Right atrium auricular region (tissue), 2 donors: ENCODE measurements at places on chromosomes 4 and X. TPM values are rescaled to one million over a fixed set of nuclear protein-coding genes. Genes with fewer than 3 reads are reported as not detected.

The FANCB gene
- total RNA-seq, result 0.47 TPM

DNA sequence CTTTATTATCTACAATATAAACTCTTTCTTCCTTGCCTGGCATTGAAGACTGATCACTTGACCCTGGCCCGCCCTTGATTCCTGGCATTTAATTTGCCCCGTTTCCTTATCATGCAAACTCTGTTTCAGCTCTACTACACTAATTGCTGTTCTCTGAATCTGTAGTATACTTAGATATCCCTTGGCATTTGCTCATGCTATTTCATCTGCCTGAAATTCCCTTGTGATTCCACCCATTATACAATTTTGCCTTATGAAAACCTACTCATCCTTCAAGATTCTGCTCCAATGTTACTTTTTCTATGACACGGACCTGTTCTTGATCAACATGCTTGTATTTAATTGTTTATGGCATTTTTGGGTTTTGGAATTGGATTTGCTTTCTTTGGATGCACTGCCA is 459.9 kb upstream of the AMOT start:
- DNase-seq, result no peak

DNA sequence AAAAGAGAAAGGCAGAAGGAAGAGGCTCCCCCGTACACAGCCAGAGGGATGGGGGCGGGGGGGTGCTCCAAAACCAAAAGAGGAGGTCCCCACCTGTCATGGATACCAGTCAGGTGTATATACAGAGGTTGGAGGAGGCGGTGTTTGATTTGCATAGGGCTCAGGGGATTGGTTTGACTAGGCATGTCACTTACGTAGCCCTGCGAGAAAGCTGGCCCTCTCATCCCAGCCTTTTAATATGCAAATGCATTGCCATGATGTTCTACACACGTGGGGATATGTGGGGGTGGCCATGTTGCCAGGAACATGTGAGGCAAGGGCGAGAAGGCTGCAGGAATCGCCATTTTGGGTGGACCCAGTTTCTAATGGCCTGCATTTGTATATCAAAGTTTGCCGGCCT is 38.6 kb downstream of the TMEM150C start:
- no peak for DNase-seq

DNA sequence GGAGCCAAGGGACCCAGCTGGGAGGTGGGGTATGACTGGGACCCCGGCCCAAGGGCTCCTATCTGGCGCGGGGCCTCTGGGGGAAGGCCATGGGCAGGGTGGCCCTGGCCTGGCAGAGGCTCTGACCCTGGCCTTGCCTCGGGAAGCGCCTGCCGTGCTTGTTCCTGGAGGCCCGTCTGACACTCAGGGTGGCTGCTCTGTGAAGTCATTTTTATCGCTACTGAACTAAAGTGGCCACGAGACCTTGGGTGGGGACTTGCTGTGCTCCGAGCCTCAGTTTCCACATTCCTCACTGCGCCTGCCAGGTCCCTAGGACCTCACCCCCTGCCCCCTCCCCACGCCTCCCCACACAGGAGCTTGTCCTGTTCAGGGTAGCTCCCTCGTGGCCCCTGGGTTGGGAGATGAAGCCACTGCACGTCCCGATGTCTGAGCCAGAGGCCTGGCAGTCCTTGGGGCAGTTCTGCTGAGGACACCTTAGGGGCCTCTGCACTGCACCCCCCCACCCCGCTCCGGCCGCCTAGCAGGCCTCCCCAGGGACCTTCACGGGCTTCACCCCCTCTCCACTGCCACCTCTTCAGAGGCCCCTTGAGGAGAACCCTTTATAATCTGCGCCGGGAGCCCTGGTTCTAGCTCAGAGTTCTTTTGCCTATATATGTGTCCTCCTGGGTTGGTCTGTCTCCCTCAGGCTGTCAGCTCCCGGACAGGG is 639 bp upstream of the SORCS2 start:
- no peak for DNase-seq

DNA sequence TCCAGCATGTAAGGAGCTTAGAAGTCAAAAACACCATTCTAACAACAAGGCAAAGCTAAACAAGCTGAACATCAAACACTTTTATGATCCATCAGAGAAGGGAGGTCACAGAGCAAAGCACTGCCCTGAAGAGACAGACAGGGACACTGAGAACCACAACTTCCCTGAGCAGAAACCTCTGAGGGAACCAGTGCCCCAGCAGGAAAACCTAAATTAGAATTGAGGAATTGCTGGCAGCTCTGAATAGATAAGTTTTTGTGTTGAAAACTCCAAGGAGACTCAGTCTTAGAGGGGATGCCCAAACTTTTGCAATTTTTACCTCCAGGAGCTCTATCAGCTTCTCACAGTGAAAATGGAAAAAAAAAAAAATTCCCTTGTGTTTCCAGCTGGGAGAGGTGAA is 83.0 kb upstream of the MAPK10 start:
- no peak for DNase-seq

DNA sequence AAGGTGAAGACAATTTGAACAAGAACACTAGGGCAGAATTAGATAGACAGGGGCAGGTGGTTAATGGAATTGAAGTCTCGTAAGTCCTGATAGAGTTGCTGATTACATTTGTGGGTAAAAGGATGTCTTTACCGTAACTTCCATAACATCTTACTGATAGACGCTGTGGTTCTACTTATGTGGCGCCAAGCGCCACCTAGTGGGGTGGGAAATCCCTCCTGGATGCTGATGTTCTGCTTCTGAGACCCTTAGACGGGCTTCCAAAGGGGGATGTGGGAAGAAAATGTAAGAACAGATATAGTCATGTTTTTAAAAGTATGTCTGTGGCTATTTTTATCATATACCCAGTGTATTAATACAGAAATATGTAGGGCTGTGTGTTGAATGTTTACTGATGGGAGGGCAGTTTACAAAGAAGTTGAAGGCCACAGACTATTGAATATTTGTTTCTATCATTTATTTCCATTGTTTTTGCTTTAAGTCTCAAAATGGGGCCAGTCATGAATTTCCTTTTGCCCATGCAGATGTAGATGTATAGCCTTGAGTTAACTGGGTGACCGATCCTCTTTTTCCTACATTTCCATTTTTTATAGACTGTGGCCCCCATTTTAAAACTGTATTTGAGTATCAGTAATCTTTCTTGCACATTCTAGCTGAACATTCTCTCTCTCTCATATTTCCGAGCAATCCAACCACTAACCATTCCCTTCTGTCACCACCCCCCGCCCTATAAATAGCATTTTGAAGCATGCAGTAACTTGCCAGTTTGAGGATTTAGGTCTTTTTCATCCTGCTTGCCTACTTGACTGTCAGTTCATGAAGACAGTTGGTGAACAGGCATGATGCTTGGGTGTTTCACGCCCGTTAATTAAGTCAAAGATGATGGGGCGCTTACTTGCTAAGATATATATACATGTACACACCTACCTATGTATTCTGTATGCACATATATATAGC is 12.1 kb upstream of the TLR8 start:
- no peak for DNase-seq

DNA sequence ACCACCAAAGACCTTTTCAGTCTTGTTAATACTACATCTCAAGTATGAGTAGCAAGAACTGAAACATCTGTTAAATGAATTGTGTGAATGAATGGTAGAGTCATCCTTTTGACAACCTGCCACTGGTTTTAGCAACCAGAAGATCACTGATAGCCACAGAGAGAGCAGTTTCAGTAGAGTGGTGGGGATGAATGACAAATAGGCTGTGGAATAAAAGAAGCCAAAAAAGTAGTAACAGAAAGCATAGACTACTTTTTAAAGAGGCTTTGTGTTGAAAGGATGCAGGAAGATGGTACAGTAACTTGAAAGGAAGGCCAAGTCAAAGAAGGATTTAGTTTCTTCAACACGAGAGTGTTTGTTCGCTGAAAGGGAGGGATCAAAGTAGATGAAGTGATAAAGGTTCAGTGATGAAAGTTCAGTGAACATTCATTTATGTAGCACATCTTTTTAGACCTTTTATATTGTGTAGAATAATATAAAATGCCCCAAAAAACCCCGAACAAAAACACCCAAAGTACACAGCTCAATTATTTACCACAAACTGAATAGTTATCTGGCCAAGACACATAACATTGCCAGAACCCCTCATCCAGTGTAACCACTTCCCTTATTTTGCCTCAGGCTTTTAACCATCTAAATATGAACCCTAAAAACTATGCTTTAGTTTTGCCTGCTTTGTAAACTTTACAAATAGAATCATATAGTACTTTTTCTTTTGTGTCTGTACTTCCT is 40.1 kb upstream of the EIF1AX start:
- DNase-seq, result no peak
